ENCODE measurements at places on chromosomes 1 and 21.

- no peak for DNase-seq
Measured at GRCh38 chr1:219555031-219555692, 57.7 kb downstream of the ZC3H11B start.

- no peak for DNase-seq
Measured at GRCh38 chr1:65539266-65540131, 119.0 kb downstream of the LEPR start.

GRCh38 chr1:155070721-155071569 lies 7.4 kb downstream of the EFNA4 start:
- DNase-seq, result peak; percentile 67

GRCh38 chr1:156998301-156998700 lies 47.2 kb downstream of the ARHGEF11 start:
- no peak for DNase-seq

DNA sequence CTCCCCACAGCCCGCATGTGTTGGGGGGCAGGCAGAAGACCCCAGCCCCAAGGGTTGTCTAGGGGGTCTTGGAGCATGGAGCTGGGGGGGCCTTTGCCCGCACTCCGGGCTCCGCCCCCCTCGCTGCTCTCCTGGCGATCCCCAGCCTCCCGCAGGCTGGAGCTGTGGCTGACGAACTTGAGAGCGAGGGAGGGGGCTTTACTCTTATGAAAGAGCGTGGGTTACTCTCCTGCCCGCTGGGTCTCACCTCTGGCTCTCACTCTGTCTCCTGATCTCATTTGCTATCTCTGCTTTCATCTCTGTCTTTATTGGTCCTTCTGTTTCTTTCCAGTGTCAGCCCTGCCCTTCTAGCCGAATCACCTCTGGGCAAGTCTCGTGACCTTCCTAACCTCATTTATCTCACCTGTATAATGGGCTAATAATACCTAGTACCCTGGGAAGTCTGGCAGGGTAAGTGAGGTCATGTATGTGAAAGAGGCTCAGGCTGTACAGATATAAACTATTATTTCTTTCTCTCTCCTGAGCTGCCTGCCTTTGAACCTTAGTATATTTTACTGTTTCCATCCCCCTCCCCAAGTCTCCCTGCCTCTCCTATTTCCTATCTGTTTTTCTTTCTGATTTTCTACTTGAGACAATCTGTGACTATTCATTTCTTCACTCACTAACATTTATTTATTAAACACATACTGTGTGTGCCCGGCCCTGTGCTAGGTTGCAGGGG lies 731 bp downstream of the EFNA4 start:
- DNase-seq, result no peak

GRCh38 chr21:34080710-34081109 lies 7.3 kb downstream of the MRPS6 start:
- no peak for DNase-seq

- no peak for DNase-seq
Measured at GRCh38 chr1:46592823-46593222, 11.2 kb downstream of the MKNK1 start.

- DNase-seq, result no peak
Measured at GRCh38 chr1:166490437-166490991, 323.7 kb upstream of the FAM78B start.

- no peak for DNase-seq
Measured at GRCh38 chr1:180849031-180849775, 63.5 kb upstream of the KIAA1614 start.

DNA sequence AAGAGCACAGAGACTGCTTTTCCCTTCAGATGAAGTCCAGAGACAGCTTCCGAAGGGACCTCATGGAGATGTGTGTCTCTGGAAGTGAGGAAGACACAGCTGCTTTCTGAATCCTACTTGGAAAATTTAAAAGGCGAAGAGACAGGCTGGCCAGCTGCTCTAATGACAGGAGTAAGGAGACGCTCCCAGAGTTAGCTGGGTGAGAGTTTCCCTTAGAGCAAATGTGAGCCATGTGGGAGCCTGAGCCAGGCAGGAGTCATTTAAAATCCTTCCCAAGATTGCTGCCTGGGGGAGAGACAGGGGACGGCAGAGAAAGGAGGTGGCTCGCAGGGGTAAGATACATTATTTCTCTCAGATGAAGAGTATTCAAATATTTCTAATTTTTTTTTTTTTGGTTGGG lies 53.1 kb downstream of the ZNF326 start:
- DNase-seq, result no peak

GRCh38 chr1:53982763-53983104 lies 35.3 kb downstream of the LDLRAD1 start:
- DNase-seq, result no peak

DNA sequence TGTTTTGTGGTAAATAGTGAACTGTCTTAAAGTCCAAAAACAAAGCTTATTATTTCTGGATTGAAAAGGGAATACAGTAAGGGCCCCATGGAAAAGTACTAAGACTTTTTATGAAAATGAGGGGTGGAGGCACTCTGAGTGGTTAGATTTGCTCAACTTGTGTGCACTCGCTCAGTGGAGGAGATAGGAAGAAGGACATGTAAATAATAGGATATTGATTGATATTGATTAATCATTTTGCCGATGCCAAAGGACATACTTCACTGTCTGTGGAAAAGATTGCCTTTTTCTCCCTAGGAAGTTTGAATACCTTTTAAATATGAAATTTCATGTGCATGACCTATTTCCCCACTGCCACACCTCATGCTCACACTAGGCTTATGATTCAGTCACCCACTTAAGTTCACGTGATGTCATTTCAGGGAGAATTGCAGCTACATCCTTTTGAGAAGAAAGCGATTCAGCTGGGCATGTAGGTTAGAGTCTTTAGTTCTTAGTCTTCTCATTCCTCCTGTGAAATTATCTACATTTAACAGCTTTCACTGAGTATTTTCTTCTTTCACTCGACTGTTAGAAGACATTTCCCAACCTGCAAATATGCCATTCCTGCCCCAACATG lies 5.0 kb downstream of the MTR start:
- DNase-seq, result no peak

- DNase-seq, result peak; percentile 46
Measured at GRCh38 chr1:209860293-209860881, 32.6 kb downstream of the UTP25 start.

DNA sequence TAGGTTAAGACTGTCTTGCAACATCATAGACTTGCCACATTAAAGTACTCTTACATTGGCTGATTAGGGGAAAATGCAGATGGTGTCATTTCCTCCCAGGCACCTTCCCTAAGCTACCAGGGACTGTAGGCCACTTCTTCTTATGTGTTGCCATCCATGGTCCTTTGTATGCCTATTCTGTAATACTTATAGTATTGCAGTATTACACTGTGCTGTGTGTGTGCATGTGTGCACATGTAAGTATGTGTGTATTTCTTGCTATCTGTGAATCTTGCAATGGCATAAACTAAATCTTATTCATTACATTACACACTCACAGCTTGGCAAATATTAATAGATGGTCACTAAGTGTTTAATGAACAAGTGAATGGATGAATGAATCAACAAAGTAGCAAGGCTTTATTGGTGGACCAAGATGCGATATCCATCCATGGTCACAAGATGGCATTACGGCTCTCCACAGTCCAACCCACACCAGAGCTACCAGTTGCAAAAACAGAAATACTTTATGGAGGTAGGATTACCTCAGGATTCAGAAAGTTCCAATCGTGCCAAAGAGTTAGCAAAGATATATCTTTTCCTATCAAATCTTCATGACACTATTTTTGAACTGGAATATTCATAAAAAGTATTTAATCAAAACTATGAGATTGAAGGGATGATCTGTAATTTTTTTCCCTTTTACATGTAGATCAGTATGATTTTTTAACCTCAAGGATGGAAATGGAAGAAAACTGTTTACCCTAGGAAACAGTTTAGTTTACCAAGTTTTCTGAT lies 160.2 kb downstream of the DENND1B start:
- no peak for DNase-seq

GRCh38 chr1:45545019-45545493 lies 5.6 kb upstream of the AKR1A1 start:
- DNase-seq, result no peak

DNA sequence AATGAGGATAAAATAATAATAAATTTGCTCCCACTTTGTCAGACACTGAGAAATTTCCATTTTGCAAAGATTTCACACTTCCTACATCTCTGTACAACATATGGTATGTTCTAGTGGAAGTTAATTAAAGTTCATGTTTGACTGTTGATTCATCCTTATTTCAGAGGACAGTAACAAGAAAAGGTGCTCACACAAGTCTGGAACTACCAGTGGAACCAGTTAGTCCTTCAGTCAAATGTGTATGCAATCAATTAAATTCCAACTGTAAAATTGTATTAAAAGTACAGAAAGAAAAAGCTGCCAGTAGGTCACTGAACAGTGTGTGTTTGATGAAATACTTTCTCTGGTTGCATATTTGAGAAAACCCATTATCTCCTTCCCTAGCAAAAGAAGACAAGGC lies 496.0 kb upstream of the PKN2 start:
- no peak for DNase-seq

DNA sequence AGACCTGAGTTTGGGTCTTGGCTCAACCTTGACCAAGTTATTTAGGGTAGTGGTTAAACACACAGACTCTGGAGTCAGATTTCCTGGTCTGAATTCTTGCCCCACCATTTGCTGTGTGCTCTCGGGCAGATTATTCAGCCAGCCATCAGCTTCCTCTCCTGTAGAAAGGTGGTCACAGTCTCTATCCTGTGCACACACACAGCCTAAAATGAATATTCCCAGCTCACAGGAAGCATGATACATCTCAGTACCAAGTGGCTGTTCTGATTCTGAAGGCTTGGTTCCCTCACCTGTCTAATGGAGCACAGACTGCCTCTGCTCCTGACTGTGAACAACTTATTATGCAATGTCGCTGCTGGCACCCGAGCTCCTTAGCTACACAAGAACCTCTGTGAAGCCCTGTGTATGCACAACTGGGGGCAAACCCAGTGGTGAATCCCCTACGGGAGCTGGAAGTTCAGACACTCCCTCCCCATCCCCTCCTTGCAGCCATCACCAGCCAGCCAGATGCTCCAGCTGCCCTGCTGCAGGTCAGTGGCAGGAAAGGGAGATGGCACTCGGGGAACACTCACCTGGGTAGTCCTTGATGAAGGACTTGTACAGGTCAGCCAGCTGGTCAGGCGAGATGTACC lies 13.7 kb downstream of the ENO1 start:
- no peak for DNase-seq

DNA sequence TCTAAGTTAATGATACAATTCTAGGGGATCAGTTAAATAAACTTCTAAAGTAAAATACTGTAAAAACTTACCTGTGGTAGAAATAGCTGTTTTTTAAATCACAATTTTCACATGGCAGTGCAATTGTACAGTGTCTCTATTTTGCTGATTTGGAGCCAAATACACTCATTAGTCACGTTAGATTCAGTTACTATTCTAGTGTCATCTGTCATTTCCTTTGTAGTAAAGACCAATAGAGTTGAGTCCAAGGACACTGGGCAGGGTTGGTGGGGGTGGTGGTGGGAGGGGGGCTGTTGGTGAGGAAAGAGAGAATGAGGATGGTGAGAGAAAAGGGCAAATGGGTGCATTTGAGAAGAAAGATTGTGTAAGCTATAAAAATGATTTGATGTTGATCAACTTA lies 33.6 kb downstream of the CD55 start:
- no peak for DNase-seq

GRCh38 chr1:18495635-18496034 lies 14.9 kb downstream of the KLHDC7A start:
- DNase-seq, result no peak

GRCh38 chr1:185317886-185318310 lies 855 bp upstream of the IVNS1ABP start:
- peak; percentile 40 for DNase-seq

DNA sequence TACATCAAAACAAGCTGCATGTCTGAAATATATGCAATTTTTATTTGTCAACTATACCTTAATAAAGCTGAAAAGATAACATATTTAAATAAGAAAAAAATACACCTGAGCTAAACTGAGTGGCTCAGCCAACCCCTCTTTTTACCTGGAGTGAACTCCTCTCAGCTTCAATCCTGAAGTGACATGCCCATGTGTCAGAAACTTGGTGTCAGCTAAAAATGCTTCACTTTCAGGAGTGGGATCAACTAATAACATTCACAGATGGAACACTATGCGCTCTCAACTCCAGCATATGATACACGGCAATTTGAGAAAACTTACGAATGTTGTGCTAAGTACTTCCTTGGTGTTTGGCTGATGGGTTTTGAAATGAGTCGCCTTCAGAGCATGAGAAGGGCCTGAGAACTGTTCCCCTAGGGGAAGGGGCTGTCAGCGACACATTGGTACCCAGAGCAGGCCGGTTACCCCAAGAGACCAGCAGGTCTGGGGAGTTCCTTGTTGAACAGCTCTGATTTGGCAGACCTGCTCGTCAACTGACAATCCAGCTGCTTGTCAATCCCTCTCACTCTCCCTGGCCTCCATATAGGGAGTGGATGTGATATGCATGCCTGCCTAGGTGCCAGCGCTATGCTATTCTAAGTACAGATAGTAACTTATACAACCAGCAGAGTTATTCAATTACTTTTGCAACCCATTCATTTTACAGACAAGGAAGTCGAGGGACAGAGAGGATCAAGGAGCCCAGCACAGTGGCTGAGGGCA lies 267.7 kb downstream of the PCP4 start:
- DNase-seq, result no peak

GRCh38 chr1:34852677-34853217 lies 6.8 kb downstream of the SMIM12 start:
- peak; percentile 85 for DNase-seq

DNA sequence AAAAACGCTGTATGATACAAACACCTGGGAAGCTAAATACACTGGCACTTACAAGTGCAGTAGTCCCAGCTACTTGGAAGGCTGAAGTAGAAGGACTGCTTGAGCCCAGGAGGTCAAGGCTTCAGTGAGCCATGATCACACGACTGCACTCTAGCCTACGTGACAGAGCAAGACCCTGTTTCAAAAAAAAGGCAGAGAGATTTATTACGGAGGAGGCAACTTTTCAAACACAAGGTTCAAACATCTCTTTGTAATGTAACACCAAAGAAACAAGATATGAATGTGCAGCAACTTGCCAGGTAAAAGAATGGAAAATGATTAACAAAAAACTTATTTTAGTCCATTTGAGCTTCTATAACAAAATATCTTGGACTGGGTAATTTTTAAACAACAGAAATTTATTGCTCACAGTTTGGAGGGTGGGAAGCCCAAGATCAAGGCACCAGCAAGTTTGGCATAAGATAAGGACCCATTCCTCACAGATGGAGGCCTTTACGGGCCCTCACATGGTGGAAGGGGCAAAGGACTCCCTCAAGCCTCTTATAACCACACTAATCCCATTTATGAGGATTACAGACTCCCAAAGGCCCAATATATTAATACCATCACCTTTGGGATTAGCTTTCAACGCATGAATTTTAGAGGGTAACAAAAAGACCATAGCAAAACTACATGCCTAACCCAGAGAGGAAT lies 73.3 kb downstream of the EVI5 start:
- DNase-seq, result no peak

- no peak for DNase-seq
Measured at GRCh38 chr1:173333581-173333980, 126.5 kb upstream of the TNFSF4 start.

GRCh38 chr1:40394491-40395172 lies 21.1 kb downstream of the SMAP2 start:
- no peak for DNase-seq
